Right atrium auricular region (tissue), 2 donors: ENCODE measurements at places on chromosomes 3 and 15.

GRCh38 chr15:33851079-33851478 lies 117.2 kb upstream of the CHRM5 start:
- no peak overlapping the region for H3K27ac ChIP-seq
- no peak overlapping the region for H3K4me3 ChIP-seq
- H3K36me3 ChIP-seq = no peaks in the 10 kb centered on the region
- DNase-seq = no peak
- H3K4me1 ChIP-seq = no peaks in the 10 kb centered on the region

DNA sequence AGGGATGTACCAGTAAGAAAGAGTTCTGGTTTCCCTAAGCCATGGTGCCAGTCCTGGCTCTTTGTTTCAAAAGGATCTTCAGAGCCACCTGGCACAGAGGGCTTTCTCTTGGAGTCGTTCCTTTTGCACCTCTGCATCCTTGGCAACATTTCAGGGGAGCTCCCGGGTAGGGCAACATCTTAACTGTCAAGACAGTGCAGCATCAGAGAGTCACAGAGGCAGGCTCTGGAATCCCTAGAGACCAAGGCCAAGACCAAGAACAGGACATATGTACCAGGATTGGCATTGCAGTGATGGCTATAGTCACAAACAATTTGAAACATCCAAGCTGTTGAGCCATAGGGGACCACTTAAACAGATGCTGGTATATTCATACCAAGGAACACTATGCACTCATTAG lies 129.4 kb upstream of the ADPGK start:
- no peak overlapping the region for H3K4me3 ChIP-seq
- H3K4me1 ChIP-seq = no peaks in the 10 kb centered on the region
- H3K27ac ChIP-seq = no peak overlapping the region
- no peak for DNase-seq
- no peaks in the 10 kb centered on the region for H3K36me3 ChIP-seq
- H3K27me3 ChIP-seq = no peaks in the 10 kb centered on the region

DNA sequence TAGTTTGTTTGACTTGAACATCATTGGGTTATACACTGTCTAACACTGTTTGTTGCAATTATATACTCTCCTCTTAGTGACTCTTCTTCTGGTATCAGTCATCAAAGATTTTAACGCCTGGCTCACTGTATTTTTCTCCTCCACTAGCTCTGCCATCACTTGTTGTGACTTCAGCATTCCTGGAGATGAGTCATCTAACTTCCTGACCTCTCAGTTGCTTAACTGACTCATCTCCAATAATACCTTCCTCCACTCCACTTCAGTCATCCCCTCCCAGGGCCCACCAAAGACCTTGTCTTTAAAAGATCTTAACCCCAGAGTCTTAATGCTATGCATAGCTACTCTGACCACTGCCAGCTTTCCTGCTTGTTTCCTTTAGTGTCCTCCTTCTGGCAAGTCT lies 28.6 kb upstream of the CLSTN2 start:
- DNase-seq = no peak
- no peaks in the 10 kb centered on the region for H3K36me3 ChIP-seq
- H3K27me3 ChIP-seq = no peaks in the 10 kb centered on the region
- no peak overlapping the region for H3K4me3 ChIP-seq
- H3K4me1 ChIP-seq = no peaks in the 10 kb centered on the region

- no peak overlapping the region for H3K27ac ChIP-seq
- H3K4me3 ChIP-seq = no peak overlapping the region
- no peaks in the 10 kb centered on the region for H3K4me1 ChIP-seq
- DNase-seq = no peak
- H3K36me3 ChIP-seq = peaks cover 90% of the 10 kb centered on the region
Observed at GRCh38 chr3:45966950-45967640, 23.8 kb downstream of the CXCR6 start.

DNA sequence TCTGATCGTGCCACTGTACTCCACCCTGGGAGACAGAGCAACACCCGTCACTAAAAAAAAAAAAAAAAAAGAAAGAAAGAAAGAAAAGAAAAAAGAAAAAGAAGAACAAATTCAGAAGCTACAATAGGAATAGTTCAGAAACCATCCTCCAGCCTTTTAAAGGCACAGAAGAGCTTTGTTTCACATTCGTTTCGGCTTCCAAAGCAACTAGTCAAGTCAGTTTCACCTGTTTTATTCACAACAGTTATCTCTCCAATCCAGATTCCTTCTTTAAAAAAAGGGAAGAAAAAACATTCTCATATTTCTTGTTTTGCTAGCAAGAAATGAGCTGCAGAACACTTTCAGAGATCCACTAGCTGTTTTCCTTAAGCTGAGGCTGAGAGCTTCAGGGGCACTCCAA lies 767.7 kb upstream of the CFAP20DC start:
- H3K27me3 ChIP-seq = no peaks in the 10 kb centered on the region
- H3K4me1 ChIP-seq = peaks cover 14% of the 10 kb centered on the region
- H3K36me3 ChIP-seq = no peaks in the 10 kb centered on the region
- no peak overlapping the region for H3K4me3 ChIP-seq
- H3K27ac ChIP-seq = no peak overlapping the region
